Ureter (tissue), 1 donor: ENCODE measurements at places on chromosomes 6 and 20. TPM values are rescaled to one million over a fixed set of nuclear protein-coding genes. Genes with fewer than 3 reads are reported as not detected.

- no peak for DNase-seq
These were observed 81.1 kb downstream of the STXBP5 start for GRCh38 chr6:147285087-147285855.

- no peak for DNase-seq
These were observed 20.0 kb downstream of the PHF20 start for GRCh38 chr20:35791821-35792220.

DNA sequence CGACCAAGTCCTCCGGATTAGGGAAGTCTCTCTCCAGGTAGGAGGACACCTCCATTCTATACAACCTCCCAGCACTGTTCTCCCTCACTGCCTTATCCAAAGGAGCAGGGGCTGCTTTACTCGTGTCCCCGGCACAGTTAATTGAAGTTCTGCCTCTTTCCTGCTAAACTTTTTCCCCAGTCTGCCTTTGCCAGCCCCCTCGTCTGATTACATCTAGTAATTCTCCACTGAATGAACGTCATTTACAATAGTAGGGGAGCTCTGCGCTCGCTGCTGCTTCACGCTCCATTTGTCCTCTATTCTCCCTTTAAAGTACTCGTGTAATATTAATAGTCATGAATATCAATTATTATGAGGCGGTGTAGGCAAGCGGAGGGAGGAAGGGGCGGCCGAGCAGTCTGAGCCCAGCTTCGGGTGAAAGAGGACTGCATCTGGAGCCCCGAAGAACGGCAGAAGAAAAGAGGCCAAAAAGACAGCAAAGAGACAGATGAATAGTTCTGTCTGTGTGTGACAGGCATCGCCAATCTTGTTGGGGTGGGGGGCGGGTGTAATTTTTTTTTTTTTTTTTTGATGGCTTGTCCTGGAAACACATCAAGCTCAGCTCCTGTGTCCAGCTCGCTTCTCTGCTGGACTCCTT lies 2.9 kb downstream of the TFAP2B start:
- no peak for DNase-seq

TPD52L1 gene
- 54.8 TPM for total RNA-seq

GRCh38 chr6:137290601-137291261 lies 71.5 kb upstream of the IFNGR1 start:
- DNase-seq: no peak

GRCh38 chr6:73394577-73395354 lies at the start of gene DDX43:
TSS of gene DDX43 (plus strand) at chr6:73394828. CDS start at chr6:73394906, 78 bp downstream.
- peak; percentile 60 for DNase-seq

HUS1B gene
- total RNA-seq: 1.9 TPM

GRCh38 chr6:37540390-37540789 lies 40.7 kb upstream of the CCDC167 start:
- no peak for DNase-seq
